ENCODE measurements at places on chromosomes 3 and 15.

- DNase-seq: no peak
These were observed 27.2 kb downstream of the ABI3BP start for GRCh38 chr3:100966049-100966491.

DNA sequence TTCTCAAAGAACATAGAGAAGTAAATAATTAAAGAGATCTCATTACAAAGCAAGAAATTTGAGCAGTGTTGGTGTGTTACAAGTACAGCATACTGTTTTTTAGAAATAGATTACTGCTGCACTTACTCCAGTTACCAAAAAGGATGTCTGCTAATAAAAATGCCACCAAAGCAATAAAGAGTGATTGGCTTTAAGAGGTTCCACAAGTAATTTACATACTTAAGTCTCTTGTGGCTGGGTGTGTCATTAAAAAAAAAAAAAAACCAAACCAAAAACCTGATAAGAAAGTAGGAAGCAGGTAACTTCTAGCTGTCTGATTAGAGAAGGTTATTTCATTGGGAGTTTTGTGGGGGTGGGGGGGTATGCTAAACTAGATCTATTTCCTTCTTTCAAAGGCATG is 15.2 kb downstream of the RAB11A start:
- DNase-seq: no peak

GRCh38 chr3:20870106-20870899 is 684.3 kb upstream of the SGO1 start:
- DNase-seq: no peak

DNA sequence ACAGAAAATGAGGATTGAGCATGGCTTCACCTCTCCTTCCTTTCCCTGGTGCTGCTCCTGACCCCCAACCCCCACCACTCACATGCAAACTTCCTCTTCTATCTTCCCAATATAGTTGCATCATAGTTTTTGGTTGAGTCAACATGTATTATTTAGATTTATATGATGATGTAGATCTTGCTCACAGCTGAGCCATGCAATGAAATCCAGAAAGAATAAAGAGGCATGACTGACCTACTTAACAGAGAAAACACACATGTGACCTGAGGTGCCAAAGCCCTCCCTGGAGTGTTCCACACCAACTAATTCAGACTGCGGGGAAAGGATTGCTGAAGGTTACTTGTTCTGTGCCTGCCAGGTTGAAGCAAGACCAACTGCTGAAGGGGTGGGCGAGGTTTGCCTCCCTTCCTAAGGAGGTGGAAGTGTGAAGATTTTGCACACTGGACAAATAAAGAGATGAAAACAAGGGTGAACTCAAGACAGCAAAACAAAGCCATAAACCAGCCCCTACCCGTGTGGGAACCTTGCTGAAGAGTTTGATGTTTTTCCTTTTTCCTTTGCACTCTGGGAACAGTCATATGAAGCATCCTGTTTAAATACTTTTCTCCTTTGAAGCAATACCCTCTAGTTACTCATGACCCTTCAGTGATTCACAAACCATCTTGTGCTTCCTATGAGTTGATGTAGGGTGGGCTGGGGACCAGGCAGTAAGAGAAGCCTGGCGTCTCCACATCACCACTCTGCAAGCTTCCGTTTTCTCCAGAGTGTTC is 155.2 kb upstream of the UBE2E1 start:
- no peak for DNase-seq

- no peak for DNase-seq
These were observed 354.1 kb downstream of the SHQ1 start for GRCh38 chr3:72494130-72494529.

- DNase-seq: no peak
These were observed 112.7 kb downstream of the TBL1XR1 start for GRCh38 chr3:177084616-177085015.

- DNase-seq: no peak
These were observed 27.0 kb downstream of the SHQ1 start for GRCh38 chr3:72821161-72821781.

GRCh38 chr3:140247775-140248174 is 312.8 kb downstream of the CLSTN2 start:
- no peak for DNase-seq

GRCh38 chr3:156691920-156692319 is 17.5 kb downstream of the TIPARP start:
- DNase-seq: no peak
